Nasal cavity respiratory epithelium epithelial cell of viscerocranial mucosa (primary cell): ENCODE measurements at places on chromosomes 2 and 18. TPM values are rescaled to one million over a fixed set of nuclear protein-coding genes. Genes with fewer than 3 reads are reported as not detected.

The GTF2A1L gene
- 0.07 TPM in 1 of 2 replicates, not detected in the other for total RNA-seq

The SP140 gene
- under 0.01 and 0.36 TPM in 2 replicates for total RNA-seq

The ST8SIA5 gene
- total RNA-seq, result 0.07 TPM in 1 of 2 replicates, not detected in the other

The LIPG gene
- 23.2 and 29.5 TPM in 2 replicates for total RNA-seq

The CDH19 gene
- under 0.01 TPM in 1 of 2 replicates, not detected in the other for total RNA-seq

The CFC1 gene
- not detected in 2 replicates for total RNA-seq

The DCDC2C gene
- total RNA-seq, result not detected in 2 replicates

The SH3RF3 gene
- total RNA-seq, result under 0.01 and 0.57 TPM in 2 replicates

The ANKRD62 gene
- under 0.01 TPM in 1 of 2 replicates, not detected in the other for total RNA-seq

The TNFRSF11A gene
- total RNA-seq, result 0.34 and 1.00 TPM in 2 replicates

The SPIRE1 gene
- total RNA-seq, result 92.8 and 114 TPM in 2 replicates
